GM23248 (cell line): ENCODE measurements at places on chromosomes 6 and 20.

GRCh38 chr6:128520436-128521281 is at the start of gene PTPRK:
TSS of gene PTPRK (minus strand) at chr6:128520599. CDS start at chr6:128520358, 241 bp downstream.
- peaks cover 27% of the 10 kb centered on the region for H3K4me1 ChIP-seq
- DNase-seq, result peak; percentile 98
- no peaks in the 10 kb centered on the region for H3K36me3 ChIP-seq
- H3K27me3 ChIP-seq, result no peaks in the 10 kb centered on the region

DNA sequence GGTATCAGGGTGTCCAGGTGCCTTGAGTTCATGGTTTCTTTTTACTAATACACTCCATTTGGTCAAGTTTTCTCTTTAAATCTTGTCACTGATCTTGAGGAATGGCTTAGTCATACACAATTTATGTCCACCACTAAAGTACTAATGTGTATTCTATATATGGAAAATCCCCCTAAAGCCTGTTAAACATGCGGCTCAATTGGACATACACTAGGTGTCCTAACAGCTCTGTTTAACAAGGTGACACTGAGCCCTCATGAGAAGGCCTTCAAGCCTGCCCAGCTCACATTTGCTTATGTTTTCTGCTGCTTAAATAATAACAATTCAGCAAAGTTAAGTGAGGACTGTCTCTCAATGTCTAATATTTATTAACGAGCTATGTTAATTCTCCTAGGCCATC is 31.5 kb downstream of the PDE7B start:
- no peak overlapping the region for H3K4me3 ChIP-seq
- H3K27me3 ChIP-seq, result no peaks in the 10 kb centered on the region
- H3K4me1 ChIP-seq, result peaks cover 14% of the 10 kb centered on the region
- no peak for DNase-seq

- no peaks in the 10 kb centered on the region for H3K36me3 ChIP-seq
- DNase-seq, result no peak
- H3K27ac ChIP-seq, result no peak overlapping the region
- H3K4me3 ChIP-seq, result no peak overlapping the region
- H3K27me3 ChIP-seq, result no peaks in the 10 kb centered on the region
These were observed 33.2 kb downstream of the SLC22A23 start for GRCh38 chr6:3423439-3424184.

DNA sequence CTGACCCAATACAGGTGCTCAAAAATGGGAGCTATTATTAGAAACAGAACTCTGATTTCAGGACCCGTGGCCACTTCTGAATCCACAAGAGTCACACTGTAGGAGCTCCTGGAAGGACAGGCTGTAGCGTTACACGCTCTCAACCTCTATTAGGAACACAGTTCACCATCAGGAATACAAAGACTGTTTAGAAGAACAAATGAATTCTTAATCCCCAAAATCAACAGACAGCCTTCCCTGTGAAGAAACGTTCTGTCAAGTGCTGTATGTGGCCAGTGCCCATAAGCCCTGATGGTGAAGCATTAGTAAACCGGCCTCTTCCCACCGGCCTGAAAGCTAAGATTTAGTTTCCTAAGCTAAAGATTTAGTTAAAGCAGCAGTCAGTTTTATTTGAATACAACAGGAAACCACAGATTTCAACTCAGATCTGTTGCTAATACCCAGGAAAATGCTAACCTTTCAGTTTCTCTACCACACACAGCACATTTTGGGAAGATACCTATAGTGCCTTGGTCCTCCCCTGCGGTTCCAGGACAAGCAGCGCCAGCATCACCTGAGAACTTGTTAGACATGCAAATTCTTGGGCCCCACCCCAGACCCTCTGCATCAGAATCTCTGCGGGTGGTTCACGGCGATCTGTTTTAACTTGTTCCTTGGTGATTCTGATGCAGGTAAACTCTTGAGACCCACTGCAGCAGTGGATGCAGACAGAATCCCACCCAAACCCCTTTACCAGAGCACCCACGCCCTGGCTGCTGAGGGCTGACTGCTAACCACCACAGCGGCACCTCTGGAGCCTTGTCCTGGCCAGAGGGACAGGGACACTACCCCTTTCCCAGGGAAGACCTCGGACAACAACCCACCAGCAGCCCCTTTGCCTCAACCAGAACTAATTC is 33.4 kb downstream of the MTRES1 start:
- no peaks in the 10 kb centered on the region for H3K36me3 ChIP-seq
- no peaks in the 10 kb centered on the region for H3K27me3 ChIP-seq
- H3K4me1 ChIP-seq, result peaks cover 11% of the 10 kb centered on the region
- DNase-seq, result peak; percentile 5
- no peak overlapping the region for H3K4me3 ChIP-seq

GRCh38 chr20:62336775-62337557 is 30.1 kb downstream of the LAMA5 start:
- H3K4me3 ChIP-seq, result no peak overlapping the region
- H3K27me3 ChIP-seq, result no peaks in the 10 kb centered on the region
- H3K36me3 ChIP-seq, result no peaks in the 10 kb centered on the region
- H3K27ac ChIP-seq, result no peak overlapping the region
- no peak for DNase-seq

- no peak overlapping the region for H3K27ac ChIP-seq
- no peak for DNase-seq
- H3K27me3 ChIP-seq, result no peaks in the 10 kb centered on the region
- no peaks in the 10 kb centered on the region for H3K36me3 ChIP-seq
These were observed 44.0 kb downstream of the B4GALT5 start for GRCh38 chr20:49669601-49670189.

DNA sequence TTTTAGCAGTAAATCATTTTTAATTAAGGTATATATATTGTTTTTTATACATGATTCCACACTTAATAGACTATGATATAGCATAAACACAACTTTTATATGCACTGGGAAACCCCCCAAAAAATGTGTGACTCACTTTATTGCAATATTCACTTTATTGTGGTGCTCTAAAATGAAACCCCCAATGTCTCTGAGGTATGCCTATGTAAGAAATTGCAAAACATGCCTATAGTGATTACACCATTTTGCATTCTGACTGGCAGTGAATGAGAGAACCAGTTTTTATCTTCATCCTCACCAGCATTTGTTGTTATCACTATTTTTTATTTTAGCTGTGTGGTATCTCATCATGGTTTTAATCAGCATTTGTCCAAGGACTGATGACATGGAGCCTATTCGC is 8.5 kb upstream of the CST11 start:
- no peak overlapping the region for H3K27ac ChIP-seq
- H3K4me3 ChIP-seq, result no peak overlapping the region

DNA sequence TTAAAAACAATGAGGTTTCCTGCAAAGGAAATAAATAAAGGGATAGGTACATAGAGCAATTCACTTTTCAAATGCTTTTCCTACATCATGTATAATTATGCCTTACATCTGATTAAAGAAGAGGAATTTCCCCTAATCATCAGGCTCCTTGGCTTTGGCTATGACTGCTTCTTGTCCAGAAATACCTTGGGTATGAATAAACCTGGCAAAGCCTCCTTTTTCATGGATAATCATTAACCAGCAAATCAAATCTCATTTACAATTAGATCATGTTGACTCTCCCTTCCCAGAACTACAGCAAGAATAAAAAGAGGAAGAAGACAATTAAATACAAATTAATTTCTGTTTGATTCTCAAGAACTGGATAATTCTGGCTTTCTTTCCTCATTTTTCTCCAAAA is 58.0 kb upstream of the CD2AP start:
- H3K4me1 ChIP-seq, result 0 out of 2 replicates have a peak, but pooled peaks cover 13% of the 10 kb centered on the region
- no peak overlapping the region for H3K27ac ChIP-seq
- DNase-seq, result peak; percentile 23
- H3K36me3 ChIP-seq, result no peaks in the 10 kb centered on the region
- 0 out of 2 replicates have a peak, but pooled peaks cover 5% of the 10 kb centered on the region for H3K27me3 ChIP-seq
- no peak overlapping the region for H3K4me3 ChIP-seq

GRCh38 chr6:44489910-44490604 is 102.6 kb downstream of the CDC5L start:
- peaks cover 45% of the 10 kb centered on the region for H3K4me1 ChIP-seq
- no peaks in the 10 kb centered on the region for H3K27me3 ChIP-seq
- peak; percentile 96 for DNase-seq
- H3K27ac ChIP-seq, result peak overlapping the region; percentile 90
- H3K4me3 ChIP-seq, result peak overlapping the region; percentile 59

- no peaks in the 10 kb centered on the region for H3K36me3 ChIP-seq
- H3K4me3 ChIP-seq, result no peak overlapping the region
- no peak for DNase-seq
- peaks cover 68% of the 10 kb centered on the region for H3K4me1 ChIP-seq
These were observed 47.4 kb downstream of the TCP11 start for GRCh38 chr6:35093783-35094182.

- H3K27me3 ChIP-seq, result no peaks in the 10 kb centered on the region
- H3K4me3 ChIP-seq, result no peak overlapping the region
- DNase-seq, result no peak
- H3K4me1 ChIP-seq, result no peaks in the 10 kb centered on the region
- H3K36me3 ChIP-seq, result no peaks in the 10 kb centered on the region; the same call in 1 of the 2 replicates
These were observed 53.6 kb downstream of the KAT14 start for GRCh38 chr20:18191306-18191705.

DNA sequence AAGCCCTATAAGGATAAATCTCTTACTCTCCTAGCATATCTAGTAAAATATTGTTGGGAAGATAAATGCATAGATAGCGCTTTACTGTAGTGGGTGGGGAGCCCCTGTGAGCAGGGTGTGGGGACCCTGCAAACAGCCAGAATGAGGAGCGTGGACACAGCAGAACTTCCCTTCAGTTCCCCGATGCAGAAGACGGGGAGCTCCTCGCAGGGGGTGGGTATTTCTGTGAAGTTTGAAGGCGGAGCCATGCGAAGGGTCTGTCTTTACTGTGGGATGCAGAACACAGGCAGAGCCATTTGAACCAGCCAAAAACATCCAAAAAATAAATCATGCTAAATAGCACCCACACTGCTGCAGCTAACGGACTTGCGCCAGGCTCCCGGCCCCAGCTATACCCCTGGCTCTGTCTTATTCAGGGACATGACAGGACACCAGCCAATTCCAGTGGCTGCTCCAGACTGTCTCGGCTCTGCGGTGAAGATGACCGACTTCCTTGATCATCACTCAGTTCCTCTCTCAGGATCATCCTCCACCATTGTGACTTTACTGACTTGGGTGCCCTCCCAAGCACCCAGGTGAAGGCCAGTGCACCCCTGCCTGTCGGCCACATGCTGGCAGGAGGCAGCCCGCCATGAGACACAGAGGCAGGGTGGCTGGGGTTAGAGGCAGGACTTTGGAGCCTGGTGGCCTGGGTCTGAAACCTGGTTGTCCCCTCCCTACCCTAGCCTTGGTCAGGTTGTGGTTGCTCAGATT is 134.5 kb downstream of the SMOC2 start:
- H3K27ac ChIP-seq, result no peak overlapping the region
- DNase-seq, result no peak
- H3K36me3 ChIP-seq, result no peaks in the 10 kb centered on the region
- no peaks in the 10 kb centered on the region for H3K4me1 ChIP-seq
- H3K4me3 ChIP-seq, result no peak overlapping the region
- H3K27me3 ChIP-seq, result no peaks in the 10 kb centered on the region

- H3K27me3 ChIP-seq, result no peaks in the 10 kb centered on the region
- H3K36me3 ChIP-seq, result peaks cover 15% of the 10 kb centered on the region; the same call in 1 of the 2 replicates
- H3K4me3 ChIP-seq, result no peak overlapping the region
- H3K4me1 ChIP-seq, result peaks cover 17% of the 10 kb centered on the region
These were observed 50.5 kb downstream of the SCAND1 start for GRCh38 chr20:35903843-35904242.

DNA sequence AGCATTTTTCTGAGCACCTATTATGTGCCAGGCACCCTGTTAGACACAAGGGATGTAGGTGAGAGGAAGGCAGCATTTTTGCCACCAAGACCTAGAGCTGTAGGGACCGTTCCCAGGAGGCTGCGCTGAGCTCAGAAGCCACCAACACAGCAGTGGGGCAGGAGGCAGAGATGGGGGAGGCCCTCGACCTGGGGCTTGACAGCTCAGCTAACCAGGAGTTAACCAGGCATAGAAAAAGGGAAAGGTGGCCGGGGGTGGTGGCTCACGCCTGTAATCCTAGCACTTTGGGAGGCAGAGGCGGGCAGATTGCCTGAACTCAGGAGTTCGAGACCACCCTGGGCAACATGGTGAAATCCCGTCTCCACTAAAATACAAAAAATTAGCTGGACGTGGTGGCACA is 29.5 kb downstream of the KIF25 start:
- H3K4me1 ChIP-seq, result peaks cover 8% of the 10 kb centered on the region
- no peaks in the 10 kb centered on the region for H3K27me3 ChIP-seq
- no peak overlapping the region for H3K27ac ChIP-seq
- no peaks in the 10 kb centered on the region for H3K36me3 ChIP-seq

DNA sequence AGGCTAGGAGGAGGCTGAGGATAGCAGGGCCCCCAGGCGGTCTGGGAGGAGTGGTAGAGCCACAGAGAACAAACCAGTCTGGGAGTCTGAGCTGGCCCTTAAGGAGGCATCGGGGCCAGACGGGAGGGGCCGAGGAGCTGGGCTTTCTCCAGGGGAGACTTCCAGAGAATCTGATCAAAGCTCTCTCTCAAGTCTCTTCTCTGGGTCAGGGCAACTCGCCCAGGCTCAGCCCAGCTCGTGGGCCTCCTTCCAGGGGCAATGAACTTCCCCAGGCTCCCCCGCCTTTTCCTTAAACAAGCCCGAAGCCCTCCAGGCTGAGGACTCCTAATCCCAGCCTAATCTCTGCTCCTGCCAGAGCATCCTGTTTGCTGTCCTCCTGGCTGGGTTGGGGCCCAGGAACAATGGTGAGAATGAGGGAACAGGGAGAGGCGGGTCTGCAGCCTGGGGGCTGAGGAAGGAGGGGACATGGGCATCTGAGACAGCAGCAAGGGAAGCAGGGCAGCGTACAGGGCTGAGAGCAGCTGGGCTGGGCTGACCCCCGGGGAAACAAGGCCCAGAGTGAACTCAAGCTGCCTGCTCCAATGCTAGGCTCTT is 173.6 kb downstream of the ANKRD60 start:
- peak; percentile 46 for DNase-seq
- no peaks in the 10 kb centered on the region for H3K36me3 ChIP-seq
- peaks cover 7% of the 10 kb centered on the region for H3K4me1 ChIP-seq
- no peak overlapping the region for H3K27ac ChIP-seq
- no peak overlapping the region for H3K4me3 ChIP-seq

- no peaks in the 10 kb centered on the region for H3K4me1 ChIP-seq
- no peak overlapping the region for H3K4me3 ChIP-seq
- H3K36me3 ChIP-seq, result no peaks in the 10 kb centered on the region
- DNase-seq, result no peak
- no peaks in the 10 kb centered on the region for H3K27me3 ChIP-seq
These were observed 265.0 kb upstream of the GJE1 start for GRCh38 chr6:141867767-141868166.

GRCh38 chr6:6409397-6410030 is 89.1 kb upstream of the F13A1 start:
- no peak overlapping the region for H3K4me3 ChIP-seq
- no peak for DNase-seq
- H3K27ac ChIP-seq, result no peak overlapping the region
- H3K27me3 ChIP-seq, result no peaks in the 10 kb centered on the region
- H3K4me1 ChIP-seq, result no peaks in the 10 kb centered on the region
- H3K36me3 ChIP-seq, result no peaks in the 10 kb centered on the region

- H3K27ac ChIP-seq, result no peak overlapping the region
- no peaks in the 10 kb centered on the region for H3K36me3 ChIP-seq
- H3K4me3 ChIP-seq, result no peak overlapping the region
These were observed 97.5 kb downstream of the DOK5 start for GRCh38 chr20:54572665-54573435.

GRCh38 chr6:90101403-90101802 is 195.2 kb downstream of the BACH2 start:
- H3K27me3 ChIP-seq, result no peaks in the 10 kb centered on the region
- H3K4me1 ChIP-seq, result peaks cover 19% of the 10 kb centered on the region
- no peaks in the 10 kb centered on the region for H3K36me3 ChIP-seq
